ENCODE measurements at places on chromosomes 2 and 18.

- DNase-seq = no peak
These were observed 76.8 kb downstream of the ACKR3 start for GRCh38 chr2:236646441-236646840.

- DNase-seq = no peak
These were observed 298.4 kb downstream of the FSIP2 start for GRCh38 chr2:186036862-186037449.

- DNase-seq = no peak
These were observed 29.1 kb downstream of the HPCAL1 start for GRCh38 chr2:10331702-10332401.

- no peak for DNase-seq
These were observed 3.9 kb upstream of the MYL1 start for GRCh38 chr2:210318891-210319290.

DNA sequence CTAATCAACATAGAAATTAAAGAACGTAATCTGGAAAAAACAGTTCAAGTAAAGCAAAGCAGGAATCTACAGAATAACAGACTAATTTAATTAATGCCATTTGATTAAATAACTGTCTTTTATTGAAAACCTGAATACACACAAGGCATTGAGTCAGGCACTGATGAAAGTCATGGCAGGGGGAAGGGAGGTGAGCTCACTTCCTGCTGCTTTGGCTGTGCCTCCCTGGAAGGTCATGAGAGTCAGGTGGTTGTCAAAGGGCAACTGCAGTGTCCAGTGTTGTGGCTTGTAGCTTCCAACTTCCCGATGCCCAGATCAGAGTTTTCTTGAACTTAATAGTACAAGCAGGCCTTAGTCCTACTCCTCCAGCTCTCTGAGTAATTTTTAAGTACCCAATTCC is 180.9 kb downstream of the PID1 start:
- no peak for DNase-seq

- DNase-seq = peak; percentile 82
These were observed 28.1 kb downstream of the ARHGAP25 start for GRCh38 chr2:68762665-68763064.

- DNase-seq = peak; percentile 22
These were observed 63.2 kb downstream of the MOGAT1 start for GRCh38 chr2:222734703-222735014.

- DNase-seq = peak; percentile 85
These were observed 192.2 kb downstream of the IRS1 start for GRCh38 chr2:226607379-226607778.

- DNase-seq = no peak
These were observed 105.0 kb upstream of the SH3BP4 start for GRCh38 chr2:234846599-234847363.

GRCh38 chr18:42437646-42438045 is 482.6 kb downstream of the PIK3C3 start:
- DNase-seq = peak; percentile 23

DNA sequence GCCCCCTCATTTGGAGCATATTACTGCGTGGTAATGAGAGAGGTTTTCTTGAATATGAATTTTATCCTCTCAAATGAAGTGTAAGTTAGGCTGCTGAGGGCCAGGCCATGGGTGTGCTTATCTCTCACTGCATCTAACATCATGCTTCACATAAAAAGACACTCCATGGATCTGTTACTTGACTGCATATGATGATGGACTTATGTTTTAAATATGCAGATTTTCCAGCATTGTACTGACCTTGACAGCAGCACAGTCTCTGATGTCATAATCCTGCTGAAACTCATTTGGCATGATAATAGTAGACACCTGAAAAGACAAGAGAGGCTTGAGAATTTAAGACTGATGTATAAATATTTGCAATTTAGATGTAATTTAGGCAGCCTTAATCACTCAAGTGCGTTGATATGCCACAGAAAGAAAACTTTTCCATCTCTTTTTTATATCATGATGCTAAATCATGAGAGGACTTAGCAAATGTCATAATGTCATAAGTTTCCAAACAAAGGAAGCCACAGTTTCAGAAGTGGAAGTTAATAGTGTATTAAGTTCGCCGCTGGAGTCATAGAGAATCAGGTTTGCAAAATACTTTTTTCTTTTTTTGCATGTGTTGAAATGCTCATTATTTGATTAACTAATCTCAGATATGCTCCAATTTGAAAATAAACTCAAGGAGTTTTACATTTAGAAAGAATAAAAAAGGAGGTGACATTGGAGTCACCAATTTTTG is 62.7 kb upstream of the CD302 start:
- DNase-seq = no peak

- no peak for DNase-seq
These were observed 184.9 kb downstream of the AFF3 start for GRCh38 chr2:99957332-99958133.

- no peak for DNase-seq
These were observed 3.6 kb upstream of the KCNJ13 start for GRCh38 chr2:232779934-232780333.

DNA sequence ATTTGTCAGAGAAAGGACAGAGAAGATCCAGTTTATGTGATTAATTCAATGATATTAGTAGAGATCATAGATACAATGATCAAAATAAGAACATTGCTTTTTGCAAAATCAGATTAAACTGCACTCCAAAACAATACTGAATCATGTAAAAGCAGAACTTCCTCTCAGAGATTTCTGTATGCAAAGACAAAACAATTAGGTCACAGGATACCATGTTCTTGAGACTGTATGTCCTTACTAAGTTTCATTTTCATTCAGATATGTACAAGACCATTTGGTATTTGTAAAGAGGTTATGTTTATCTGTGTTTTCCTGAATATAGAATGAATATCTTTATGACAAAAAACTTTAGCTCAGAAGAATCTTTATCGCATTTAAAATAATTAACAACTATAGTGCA is 161.8 kb downstream of the DLGAP1 start:
- no peak for DNase-seq

- DNase-seq = no peak
These were observed 51.1 kb upstream of the ZNF236 start for GRCh38 chr18:76771192-76771799.

- DNase-seq = no peak
These were observed 401.7 kb upstream of the HS6ST1 start for GRCh38 chr2:128720080-128721022.

DNA sequence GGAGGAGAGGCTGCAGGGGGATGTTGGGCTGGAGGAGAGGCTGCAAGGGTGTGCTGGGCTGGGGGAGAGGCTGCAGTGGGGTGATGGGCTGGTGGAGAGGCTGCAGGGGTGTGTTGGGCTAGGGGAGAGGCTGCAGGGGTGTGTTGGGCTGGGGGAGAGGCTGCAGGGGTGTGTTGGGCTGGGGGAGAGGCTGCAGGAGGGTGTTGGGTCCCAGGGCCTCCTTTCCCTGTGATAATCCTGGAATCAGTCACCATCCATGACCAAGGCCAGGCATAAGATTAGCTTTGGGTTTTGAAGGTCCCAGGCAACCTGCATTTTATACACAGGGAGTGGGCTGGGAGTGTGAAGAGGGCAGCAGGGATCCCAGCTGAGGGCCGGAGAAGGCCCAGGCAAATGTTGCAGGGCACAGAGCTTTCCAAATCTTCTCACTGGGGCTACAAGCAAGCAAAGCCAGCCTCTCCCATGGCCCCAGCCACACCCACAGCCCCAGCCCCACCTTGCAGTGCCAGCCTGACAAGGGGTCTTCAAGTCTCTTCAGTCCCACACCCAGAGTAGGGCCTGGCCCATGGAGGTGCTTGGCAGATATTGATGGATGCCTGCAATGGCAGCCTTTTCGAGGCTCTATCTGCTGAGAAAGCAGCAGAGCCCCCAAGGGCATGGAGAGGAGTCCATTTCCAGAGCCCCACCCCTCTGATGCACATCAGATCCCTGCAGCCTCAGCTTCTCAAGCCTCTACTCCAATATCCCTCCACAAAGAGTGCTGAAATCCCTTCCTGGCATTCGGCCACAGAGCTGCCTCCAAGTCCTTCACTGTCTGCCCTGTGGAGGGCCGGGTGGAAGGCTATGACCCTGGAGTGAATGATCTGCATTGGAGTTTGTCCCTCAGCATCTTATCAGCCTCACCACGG is 50.3 kb upstream of the GLI2 start:
- DNase-seq = no peak

DNA sequence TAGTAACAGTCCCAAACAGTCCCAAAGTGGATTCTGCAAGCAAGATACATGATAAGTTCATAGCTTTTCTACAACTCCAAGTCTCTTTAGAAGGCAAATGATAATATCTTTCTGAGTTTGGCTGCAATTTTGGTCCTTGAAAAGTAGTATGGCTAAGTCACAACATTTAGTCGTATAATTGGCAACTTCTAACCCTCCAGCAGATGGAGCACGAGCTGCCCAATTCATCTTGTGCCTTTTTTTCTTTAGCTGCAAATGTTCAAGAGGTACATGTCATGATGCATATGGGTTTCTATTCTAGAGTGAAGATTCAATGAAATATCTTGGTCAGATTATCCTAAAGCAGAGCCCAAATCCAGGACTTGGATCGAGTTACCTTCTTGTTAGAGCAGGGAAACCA is 127.0 kb upstream of the KLHL14 start:
- DNase-seq = peak; percentile 13

DNA sequence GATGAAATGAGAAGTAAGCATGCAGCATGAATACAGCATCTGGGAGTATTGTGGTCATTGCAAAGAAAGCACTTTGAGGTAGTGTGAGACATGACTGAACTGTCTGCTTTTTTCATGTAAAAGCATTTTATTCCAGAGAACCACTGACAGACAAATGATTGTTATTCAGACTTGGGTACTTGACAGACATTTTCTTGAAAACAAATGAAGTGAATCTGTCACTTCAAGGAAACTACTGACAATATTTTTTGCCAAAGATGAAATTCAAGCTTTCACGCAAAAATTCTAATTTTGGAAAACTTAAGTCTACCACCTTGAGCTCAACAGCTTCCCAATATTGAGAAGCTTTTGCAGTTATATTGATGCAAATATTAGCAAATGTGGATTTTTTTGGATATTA is 255.7 kb downstream of the ARL6IP6 start:
- DNase-seq = no peak

GRCh38 chr2:48026865-48027264 is 120.6 kb upstream of the FBXO11 start:
- DNase-seq = no peak

DNA sequence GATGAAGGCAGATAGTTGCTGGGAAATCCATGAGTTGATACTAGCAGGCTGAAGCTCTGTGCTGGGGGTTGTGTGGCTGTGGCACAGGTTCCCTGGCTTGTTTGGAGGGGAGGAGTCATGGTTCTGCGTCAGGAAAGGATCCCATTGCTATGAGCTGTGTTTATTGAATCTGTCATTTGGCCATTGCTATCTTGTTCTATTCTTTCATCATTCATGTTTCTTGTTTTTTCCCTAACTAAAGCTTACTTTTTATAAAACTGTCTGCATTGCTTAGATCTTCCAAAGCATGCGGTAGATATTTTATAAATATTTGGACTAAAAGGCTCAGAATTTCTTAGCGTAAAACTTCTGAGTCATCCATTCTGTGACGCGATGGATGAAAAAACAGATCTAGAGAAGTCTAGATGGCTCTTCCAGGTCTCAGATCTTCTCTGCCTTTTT is 335.3 kb downstream of the PTPRM start:
- DNase-seq = peak; percentile 58

- no peak for DNase-seq
These were observed 164.6 kb downstream of the SEPTIN10 start for GRCh38 chr2:109448946-109449788.

DNA sequence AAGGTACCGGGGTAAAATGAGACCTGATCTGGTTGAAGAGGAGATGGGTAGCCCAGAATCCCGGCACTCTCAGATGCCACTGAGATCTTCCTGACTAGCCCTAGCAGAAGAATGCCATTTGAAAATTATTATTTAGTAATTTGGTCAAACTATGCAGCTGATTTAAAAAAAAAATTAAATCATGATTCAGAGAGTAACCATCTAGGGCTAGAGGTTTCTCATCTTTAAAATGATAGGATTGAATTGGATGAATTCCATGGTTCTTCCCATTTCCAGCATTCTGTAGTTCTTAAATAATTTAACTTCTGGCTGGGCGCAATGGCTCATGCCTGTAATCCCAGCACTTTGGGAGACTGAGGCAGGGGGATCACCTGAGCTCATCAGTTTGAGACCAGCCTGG is 106.1 kb downstream of the MYO1B start:
- DNase-seq = no peak

DNA sequence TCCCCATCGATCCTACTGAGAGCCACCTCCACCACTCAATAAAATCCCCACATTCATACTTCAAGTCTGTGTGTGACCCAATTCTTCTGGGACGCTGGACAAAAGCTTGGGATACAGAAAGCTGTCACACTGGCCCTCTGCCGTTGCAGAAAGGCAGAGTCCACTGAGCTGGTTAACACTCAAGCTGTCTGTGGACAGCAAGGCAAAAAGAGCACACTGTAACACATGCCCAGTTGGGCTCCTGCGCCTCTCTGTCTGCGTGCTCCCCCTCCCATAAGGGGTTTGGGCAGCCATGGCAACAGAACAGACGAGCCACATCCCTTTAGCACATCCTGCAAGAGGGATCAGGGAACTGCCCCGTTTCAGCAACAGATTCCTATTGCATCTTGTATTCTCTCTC is 106.9 kb upstream of the RGPD4 start:
- DNase-seq = no peak

DNA sequence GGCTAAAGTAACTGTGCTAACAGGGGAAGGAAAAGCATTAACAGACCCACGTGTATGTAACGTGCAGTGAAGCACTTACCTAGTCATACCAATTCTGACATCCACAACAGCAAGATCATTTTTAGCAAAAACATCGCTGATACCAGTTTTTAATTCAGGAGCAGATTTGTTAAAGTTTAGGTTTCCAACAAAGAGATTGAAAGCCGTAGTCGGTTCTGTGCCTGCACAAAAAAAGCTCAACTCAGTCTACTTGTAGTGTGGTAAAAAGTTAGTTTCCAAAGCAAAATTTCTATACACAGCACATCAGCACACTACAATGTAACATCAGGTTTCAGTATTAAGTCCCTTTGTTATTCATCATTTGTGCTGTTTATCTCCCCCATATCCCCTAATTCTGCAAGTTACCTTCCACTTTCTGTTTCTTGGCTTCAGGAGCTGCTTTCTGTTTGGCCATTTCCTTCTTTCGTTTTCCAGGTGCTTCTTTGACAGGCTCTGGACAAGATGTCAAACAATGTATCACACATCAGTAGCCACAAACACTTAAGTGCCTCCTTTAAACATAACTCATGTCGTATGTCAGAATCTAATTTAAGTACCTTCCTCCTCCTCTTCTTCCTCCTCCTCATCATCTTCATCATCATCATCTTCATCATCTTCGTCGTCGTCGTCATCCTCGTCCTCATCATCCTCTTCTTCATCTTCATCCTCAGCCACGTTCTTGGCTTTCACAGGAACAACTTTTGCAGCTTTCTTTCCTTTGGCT is 4.0 kb downstream of the NCL start:
- no peak for DNase-seq

GRCh38 chr2:5290900-5291546 is 401.2 kb upstream of the SOX11 start:
- no peak for DNase-seq

GRCh38 chr2:46277431-46278190 is 19.6 kb upstream of the EPAS1 start:
- DNase-seq = no peak

- DNase-seq = peak; percentile 60
These were observed 174.0 kb downstream of the SMAD2 start for GRCh38 chr18:47756364-47757016.

GRCh38 chr2:166361351-166362153 is 14.2 kb downstream of the SCN9A start:
- peak; percentile 60 for DNase-seq
